Placental pericyte (primary cell): ENCODE measurements at places on chromosomes 16 and 17. TPM values are rescaled to one million over a fixed set of nuclear protein-coding genes. Genes with fewer than 3 reads are reported as not detected.

The SOCS3 gene
- total RNA-seq = 38.3 and 66.0 TPM in 2 replicates

The MYO15A gene
- 0.44 and 0.72 TPM in 2 replicates for total RNA-seq

The CARD14 gene
- total RNA-seq = 0.43 and 0.44 TPM in 2 replicates

The ADAMTS18 gene
- 0.22 TPM in 1 of 2 replicates, not detected in the other for total RNA-seq

The PRR35 gene
- 0.14 TPM in 1 of 2 replicates, not detected in the other for total RNA-seq
